ENCODE measurements at places on chromosomes 11 and 22. TPM values are rescaled to one million over a fixed set of nuclear protein-coding genes. Genes with fewer than 3 reads are reported as not detected.

The NDUFS8 gene
- 151 TPM for total RNA-seq

The MOGAT2 gene
- total RNA-seq, result not detected

The SLC29A2 gene
- total RNA-seq, result 3.2 TPM

The KRTAP5-8 gene
- total RNA-seq, result 0.24 TPM

The NPAS4 gene
- total RNA-seq, result not detected

The MUC6 gene
- not detected for total RNA-seq

The SLC22A12 gene
- total RNA-seq, result not detected

The CTSW gene
- total RNA-seq, result not detected
